ENCODE measurements at places on chromosomes 2 and 18.

- no peak for DNase-seq
Measured at GRCh38 chr2:152730591-152731333, 12.3 kb downstream of the ARL6IP6 start.

DNA sequence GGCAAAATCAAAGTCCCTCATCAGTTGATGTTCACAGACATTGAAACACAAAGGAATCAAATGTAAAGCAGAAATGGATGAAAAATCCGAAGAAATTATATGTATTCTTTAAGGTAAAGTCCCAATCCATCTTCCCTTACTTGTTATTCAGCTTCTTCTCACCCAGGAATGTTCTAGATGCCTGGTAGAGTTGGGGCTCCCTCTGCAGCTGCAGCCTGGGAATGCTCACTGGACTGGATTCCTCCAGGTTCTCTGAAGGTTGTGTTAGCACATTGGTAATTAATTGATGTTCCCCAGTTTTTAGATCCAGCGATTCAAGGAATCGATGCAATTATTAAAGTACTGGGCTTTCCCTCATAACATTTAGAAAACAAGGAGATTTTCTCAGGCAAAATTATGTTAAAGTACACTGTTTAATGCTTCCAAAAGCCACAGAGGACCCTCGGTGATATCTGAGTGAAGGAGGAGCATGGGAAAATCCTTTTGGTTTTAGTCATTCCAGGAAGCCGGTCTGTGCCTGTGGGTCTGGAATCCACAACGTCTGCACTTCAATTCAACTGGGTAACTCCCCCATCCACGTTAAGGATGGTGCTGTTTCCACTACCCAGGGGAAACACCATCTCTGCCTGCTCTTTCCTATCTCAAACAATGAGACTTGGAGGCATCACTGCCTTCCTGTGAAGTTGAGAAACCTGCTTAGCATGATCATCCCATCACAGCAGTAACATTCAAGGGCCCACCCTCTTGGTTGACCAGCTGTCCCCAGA lies 22.0 kb downstream of the NTSR2 start:
- no peak for DNase-seq

- no peak for DNase-seq
Measured at GRCh38 chr2:141814150-141814549, 316.7 kb downstream of the LRP1B start.

GRCh38 chr18:36947820-36948348 lies 119.0 kb downstream of the KIAA1328 start:
- DNase-seq = no peak

- no peak for DNase-seq
Measured at GRCh38 chr2:189526241-189526640, 54.3 kb downstream of the SLC40A1 start.

GRCh38 chr2:121960251-121960650 lies 204.8 kb downstream of the TSN start:
- no peak for DNase-seq

GRCh38 chr2:32011485-32011960 lies 715 bp upstream of the MEMO1 start:
- DNase-seq = no peak

DNA sequence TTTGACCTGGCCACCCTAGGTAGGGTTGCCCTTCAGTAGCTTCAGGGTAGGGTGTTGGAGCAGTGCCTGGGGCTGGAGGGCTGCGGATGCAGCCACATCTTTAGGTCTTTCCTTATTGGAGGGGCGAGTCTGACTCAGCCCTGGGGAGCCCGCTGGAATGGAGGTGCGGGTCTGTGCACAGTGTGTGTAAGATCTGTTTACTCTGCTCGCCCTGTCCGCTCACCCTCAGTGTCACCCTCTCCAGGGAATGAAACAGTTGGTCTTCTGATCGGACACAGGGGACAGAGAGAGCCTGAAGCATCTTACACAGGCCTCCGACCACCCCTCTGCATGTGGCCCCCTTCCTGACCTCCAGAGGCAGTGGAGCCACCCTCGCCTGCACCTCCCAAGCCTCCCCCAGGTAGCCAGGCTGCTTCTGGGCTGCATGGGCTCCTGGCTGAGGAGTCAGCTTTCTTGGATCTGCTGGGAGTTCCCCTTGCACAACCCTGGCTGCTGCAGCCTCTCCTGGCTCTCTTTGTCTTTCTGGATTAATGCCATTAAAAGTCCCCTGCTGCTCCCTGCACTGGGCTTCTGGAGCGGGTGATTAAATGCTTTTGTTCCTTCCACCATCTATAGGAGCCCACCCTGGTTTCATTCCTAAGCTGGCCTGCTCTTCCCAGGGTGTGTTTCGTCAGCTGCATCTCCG lies 82.6 kb downstream of the ASB1 start:
- DNase-seq = no peak

GRCh38 chr2:231807020-231807419 lies 20.8 kb downstream of the COPS7B start:
- no peak for DNase-seq

DNA sequence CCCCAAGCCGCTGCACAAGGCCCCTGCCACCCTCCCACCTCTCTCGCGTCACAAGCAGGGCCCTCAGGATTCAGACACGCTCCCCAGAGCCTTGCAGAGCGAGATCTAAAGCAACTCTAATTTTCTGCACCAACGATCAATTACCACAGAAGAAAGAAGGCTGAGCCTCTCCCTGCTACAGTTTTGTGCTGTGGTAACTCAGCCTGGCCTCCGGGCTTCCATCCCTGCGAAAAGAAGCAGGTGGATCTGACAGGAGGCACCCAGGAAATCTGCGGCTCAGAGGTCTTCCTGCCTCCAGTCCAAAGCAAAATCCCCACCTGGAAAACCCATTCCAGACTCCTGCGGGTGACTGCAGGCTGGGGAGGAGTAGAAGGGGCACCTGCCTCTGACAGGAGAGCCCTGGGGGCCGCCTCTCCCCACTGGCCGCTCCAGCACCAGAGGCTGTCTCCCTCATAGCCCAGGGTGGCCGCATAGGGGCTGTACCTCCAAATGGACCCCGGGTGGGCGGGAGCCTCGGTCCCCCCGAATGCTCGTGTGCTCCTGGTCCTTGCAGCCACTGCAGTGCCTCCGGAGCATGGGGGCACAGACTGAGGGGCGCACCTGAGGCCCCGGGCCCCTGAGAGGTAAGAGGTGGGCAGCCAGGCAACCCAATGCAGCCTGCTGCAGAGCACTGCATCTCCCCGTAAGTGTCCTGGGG lies 31.0 kb downstream of the PXDN start:
- no peak for DNase-seq
